ENCODE measurements at places on chromosomes 13 and 19. TPM values are rescaled to one million over a fixed set of nuclear protein-coding genes. Genes with fewer than 3 reads are reported as not detected.

Gene ZNF428
- 16.5 TPM for total RNA-seq

Gene PRRG2
- 0.40 TPM for total RNA-seq

Gene HSPB6
- total RNA-seq, result 62.5 TPM

Gene KLC3
- not detected for total RNA-seq

DNA sequence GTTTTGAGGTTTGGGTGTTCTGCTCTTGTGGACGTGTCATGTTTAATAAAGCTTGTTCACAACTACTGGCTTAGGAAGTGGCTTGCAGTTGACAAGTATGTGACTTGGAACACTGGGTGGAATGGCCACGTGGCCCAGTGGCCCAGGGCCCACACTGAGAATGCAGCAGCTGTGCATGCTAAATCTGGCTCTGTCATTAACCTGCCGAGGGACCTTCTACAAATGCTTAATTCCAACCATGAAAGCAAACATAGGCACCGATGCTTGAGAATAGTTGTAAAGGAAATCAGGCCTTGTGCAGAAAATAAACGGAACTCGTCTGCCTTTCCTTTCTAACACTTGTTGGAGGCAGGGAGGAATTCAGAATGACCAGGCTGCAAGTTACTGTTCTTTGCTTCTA is 11.6 kb upstream of the CLDN10 start:
- no peak for DNase-seq

- DNase-seq, result no peak
These were observed 25.3 kb downstream of the PIN1 start for GRCh38 chr19:9860407-9860806.

DNA sequence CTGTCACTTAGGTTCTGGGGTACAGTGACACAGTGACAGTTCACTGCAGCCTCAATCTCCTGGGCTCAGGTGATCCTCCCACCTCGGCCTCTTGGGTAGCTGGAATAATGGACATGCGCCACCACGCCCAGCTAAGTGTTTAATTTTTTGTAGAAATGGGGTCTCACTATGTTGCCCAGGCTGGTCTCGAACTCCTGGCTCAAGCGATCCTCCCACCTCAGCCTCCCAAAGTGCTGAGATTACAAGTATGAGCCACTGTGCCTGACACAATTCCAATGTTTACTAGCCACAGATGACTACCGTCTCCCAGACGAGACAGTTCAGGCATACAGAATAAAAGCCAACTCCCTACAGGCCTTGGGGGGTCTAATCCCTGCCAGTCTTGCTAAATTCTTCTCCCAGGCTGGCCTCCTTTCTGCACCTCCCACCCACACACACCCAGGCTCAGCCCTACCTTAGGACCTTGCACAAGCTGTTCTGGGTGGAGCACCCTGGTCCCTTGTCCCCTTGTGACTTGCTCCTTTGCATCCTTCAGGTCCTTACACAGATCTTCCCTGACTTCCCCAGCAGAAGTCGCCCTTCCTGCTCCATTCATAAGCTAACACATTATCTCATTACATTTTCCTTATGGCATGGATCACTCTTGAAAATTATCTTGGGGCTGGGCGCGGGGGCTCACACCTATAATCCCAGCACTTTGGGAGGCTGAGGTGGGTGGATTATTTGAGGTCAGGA is 106.4 kb downstream of the INSR start:
- peak; percentile 41 for DNase-seq
